Gastrocnemius medialis (tissue), 4 donors: ENCODE measurements at places on chromosomes 7 and 10. TPM values are rescaled to one million over a fixed set of nuclear protein-coding genes. Genes with fewer than 3 reads are reported as not detected.

DNA sequence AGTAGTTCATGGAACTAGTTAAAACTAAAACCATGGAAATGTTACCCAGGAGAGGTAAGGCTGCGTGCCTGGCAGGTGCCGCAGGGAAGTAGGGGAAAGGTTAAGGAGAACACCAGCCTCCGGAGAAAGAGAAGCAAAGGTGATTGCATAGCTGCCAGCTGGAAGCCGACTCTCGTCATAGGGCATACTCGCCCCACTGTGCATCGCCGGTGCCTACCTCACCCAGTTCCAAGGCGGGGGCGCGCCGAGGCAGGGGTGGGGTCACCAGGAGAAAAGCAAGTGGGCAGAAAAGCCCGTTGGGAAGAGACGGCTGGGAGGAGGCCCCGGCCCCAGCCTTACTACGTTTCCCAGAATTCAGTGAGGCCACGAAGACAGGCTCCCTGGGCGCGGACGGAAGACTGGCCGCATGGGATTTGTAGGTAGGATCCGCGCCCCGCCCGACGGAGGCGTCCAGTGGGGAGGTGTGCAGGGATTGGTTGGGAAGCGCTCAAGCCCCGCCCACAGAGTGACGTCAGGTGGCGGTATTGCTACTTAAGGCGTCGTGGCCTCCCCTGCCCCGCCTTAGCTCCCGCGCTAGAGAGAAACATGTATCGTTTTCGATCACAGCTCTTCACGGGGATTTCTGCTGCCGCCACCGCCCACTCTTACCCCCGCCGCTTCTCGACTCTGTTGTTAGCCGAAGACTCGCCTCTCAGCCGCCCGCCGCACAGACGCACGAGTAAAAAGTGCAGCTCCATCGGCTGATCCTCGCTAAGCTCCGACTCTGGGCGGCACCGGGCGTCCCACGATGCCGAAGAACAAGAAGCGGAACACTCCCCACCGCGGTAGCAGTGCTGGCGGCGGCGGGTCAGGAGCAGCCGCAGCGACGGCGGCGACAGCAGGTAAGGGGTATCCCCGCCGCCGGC, at the start of gene IFRD1:
Gene IFRD1, plus strand, starts transcription at position 559 of the 905 bp plus-strand sequence. Its CDS starts 229 bp downstream, at position 788.
- no peaks in the 10 kb centered on the region for H3K36me3 ChIP-seq
- peak; percentile 99 for DNase-seq
- H3K27ac ChIP-seq = peak within 1 kb of the TSS; percentile 98
- H3K27me3 ChIP-seq = no peaks in the 10 kb centered on the region
- peaks cover 48% of the 10 kb centered on the region for H3K4me1 ChIP-seq
- peak within 1 kb of the TSS; percentile 87 for H3K4me3 ChIP-seq

- H3K27me3 ChIP-seq = no peaks in the 10 kb centered on the region
- H3K4me1 ChIP-seq = no peaks in the 10 kb centered on the region
- no peak overlapping the region for H3K27ac ChIP-seq
- H3K36me3 ChIP-seq = no peaks in the 10 kb centered on the region
- no peak overlapping the region for H3K4me3 ChIP-seq
These were observed 197.4 kb upstream of the FOXP2 start for GRCh38 chr7:114217026-114217806.

The NPY4R2 gene
- not detected for total RNA-seq

DNA sequence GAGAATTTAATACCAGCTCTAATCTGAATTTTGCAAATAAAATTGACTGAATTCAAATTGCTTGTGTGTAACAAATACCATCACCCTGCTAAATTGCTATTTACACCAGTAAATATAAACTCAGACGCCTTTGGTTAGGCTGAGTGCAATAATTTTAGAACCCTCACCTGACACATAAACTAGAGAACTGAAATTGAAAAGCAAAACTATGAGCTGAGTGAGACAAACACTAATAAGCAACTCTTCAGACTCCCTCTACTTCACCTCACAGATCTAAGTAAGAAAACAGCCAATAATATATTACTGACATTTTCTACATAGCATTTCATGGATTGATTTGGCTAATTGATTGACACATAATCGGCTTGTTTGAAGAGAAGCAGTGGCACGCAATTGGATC, 621.2 kb downstream of the REEP3 start:
- DNase-seq = no peak
- H3K36me3 ChIP-seq = no peaks in the 10 kb centered on the region
- H3K27ac ChIP-seq = no peak overlapping the region
- no peak overlapping the region for H3K4me3 ChIP-seq
- H3K4me1 ChIP-seq = no peaks in the 10 kb centered on the region
- no peaks in the 10 kb centered on the region for H3K27me3 ChIP-seq

- no peak overlapping the region for H3K4me3 ChIP-seq
- no peaks in the 10 kb centered on the region for H3K36me3 ChIP-seq
- no peak for DNase-seq
- no peaks in the 10 kb centered on the region for H3K4me1 ChIP-seq
These were observed 114.9 kb downstream of the OAT start for GRCh38 chr10:124303662-124304418.

The VAX1 gene
- total RNA-seq = not detected

The PTN gene
- 0.87 TPM for total RNA-seq

- H3K4me3 ChIP-seq = no peak overlapping the region
- no peak for DNase-seq
- no peaks in the 10 kb centered on the region for H3K36me3 ChIP-seq
- peak overlapping the region; percentile 20 for H3K27ac ChIP-seq
- H3K4me1 ChIP-seq = peaks cover 33% of the 10 kb centered on the region
These were observed 80.2 kb downstream of the RNF216 start for GRCh38 chr7:5701085-5701914.

DNA sequence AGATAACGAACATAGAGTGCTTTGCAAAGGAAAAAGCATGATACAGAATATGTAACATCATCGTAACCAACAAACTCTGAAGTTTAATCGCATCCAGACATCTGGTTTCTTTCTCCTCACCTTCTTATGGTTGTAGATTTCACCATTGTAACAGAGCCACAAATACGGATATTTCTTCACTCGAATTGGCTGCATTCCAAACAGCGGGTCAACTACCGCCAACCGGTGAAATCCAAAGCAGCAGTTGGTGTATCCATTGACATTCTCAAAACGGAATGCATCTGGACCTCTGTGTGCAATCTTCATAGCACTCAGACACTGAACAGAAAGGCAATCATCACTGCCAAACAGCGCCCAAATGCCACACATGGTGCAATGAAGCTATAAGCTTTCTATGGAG, 3.4 kb downstream of the ASNS start:
- H3K27me3 ChIP-seq = no peaks in the 10 kb centered on the region
- H3K36me3 ChIP-seq = no peaks in the 10 kb centered on the region
- no peak overlapping the region for H3K4me3 ChIP-seq
- no peak for DNase-seq

- H3K27me3 ChIP-seq = no peaks in the 10 kb centered on the region
- peak overlapping the region; percentile 54 for H3K27ac ChIP-seq
- H3K4me1 ChIP-seq = peaks cover 36% of the 10 kb centered on the region
- no peak overlapping the region for H3K4me3 ChIP-seq
- peak; percentile 26 for DNase-seq
- H3K36me3 ChIP-seq = no peaks in the 10 kb centered on the region
These were observed 44.0 kb downstream of the CREB3L2 start for GRCh38 chr7:137957887-137958286.

The UTF1 gene
- total RNA-seq = not detected

- no peaks in the 10 kb centered on the region for H3K36me3 ChIP-seq
- H3K4me1 ChIP-seq = no peaks in the 10 kb centered on the region
- H3K4me3 ChIP-seq = no peak overlapping the region
- no peak overlapping the region for H3K27ac ChIP-seq
- no peaks in the 10 kb centered on the region for H3K27me3 ChIP-seq
These were observed 361.0 kb downstream of the FRMD4A start for GRCh38 chr10:13969792-13970140.

GRCh38 chr7:123209786-123210185, 10.0 kb upstream of the SLC13A1 start:
- H3K27me3 ChIP-seq = no peaks in the 10 kb centered on the region
- no peak overlapping the region for H3K4me3 ChIP-seq
- H3K27ac ChIP-seq = no peak overlapping the region
- DNase-seq = no peak
- no peaks in the 10 kb centered on the region for H3K4me1 ChIP-seq

- no peaks in the 10 kb centered on the region for H3K4me1 ChIP-seq
- no peak overlapping the region for H3K4me3 ChIP-seq
- no peaks in the 10 kb centered on the region for H3K36me3 ChIP-seq
- no peak overlapping the region for H3K27ac ChIP-seq
- H3K27me3 ChIP-seq = no peaks in the 10 kb centered on the region
- no peak for DNase-seq
These were observed 35.3 kb upstream of the SEMA3C start for GRCh38 chr7:80954191-80954590.

DNA sequence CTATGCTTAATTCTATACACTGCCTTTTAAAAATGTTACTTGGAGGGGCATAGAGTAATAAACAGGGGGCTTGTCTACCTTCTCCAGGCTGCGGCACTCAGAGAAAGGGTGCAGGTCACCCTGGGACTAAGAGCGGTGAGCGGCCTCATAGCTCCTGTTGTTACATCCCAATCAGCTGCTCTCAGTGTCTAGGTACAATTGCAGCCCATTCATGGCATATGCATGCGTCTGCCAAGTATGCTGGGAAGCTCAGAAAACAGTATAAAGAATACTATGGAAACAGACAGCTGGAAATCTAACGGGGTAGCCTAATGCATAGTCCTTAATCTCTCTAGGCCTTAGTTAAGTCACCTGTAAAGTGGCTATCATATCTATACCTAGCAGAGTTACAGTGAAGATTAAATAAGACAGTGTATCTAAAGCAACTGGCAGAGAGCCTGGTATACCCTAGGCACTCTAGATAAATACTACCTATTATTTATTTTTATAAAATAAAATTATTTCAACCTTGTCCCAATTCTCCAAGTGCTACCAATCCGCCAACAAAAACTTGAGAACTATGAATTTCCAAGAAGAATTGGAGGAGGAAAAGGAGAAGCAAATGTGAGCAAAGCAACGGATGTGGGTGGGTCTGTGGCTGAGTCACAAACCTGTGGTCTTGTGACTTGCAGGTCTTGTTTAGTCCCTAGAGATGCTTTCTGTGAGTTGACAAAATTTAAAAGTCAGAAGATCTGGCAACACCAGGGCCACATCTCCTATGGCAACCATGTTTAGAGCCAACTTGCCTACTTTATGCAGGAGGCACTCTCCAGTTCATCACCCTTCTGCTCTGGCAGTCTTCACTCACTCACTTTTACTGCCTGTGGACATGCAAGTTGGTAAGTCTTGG, 183.0 kb downstream of the RAPGEF5 start:
- no peaks in the 10 kb centered on the region for H3K4me1 ChIP-seq
- no peaks in the 10 kb centered on the region for H3K27me3 ChIP-seq
- no peak overlapping the region for H3K27ac ChIP-seq
- H3K4me3 ChIP-seq = no peak overlapping the region
- no peak for DNase-seq

The PLAC9 gene
- 16.1 TPM for total RNA-seq

- H3K27ac ChIP-seq = no peak overlapping the region
- DNase-seq = no peak
- H3K4me1 ChIP-seq = no peaks in the 10 kb centered on the region
- H3K36me3 ChIP-seq = no peaks in the 10 kb centered on the region
These were observed 55.4 kb upstream of the RAB11FIP2 start for GRCh38 chr10:118102121-118102520.

DNA sequence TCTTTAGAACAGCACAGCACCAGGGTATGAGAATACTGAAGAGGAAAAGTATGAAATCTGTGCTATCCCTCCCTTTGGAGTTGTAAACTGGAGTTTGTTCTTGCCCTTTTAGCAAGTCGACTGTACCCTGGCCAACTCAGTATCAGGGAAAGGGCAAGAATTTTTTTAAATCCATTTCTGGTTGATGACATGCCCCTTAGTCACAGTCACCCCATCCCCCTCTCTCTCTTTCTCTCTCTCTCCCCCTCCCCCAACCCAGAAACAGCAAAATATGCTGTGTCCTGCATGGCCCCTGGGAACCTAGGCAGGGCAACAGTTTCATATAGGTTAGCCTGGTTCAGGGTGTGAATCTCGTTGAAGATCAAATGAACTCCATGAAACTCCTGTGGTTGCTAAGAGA, 177.7 kb upstream of the ADO start:
- H3K4me3 ChIP-seq = no peak overlapping the region
- H3K36me3 ChIP-seq = no peaks in the 10 kb centered on the region
- no peaks in the 10 kb centered on the region for H3K4me1 ChIP-seq
- DNase-seq = no peak

DNA sequence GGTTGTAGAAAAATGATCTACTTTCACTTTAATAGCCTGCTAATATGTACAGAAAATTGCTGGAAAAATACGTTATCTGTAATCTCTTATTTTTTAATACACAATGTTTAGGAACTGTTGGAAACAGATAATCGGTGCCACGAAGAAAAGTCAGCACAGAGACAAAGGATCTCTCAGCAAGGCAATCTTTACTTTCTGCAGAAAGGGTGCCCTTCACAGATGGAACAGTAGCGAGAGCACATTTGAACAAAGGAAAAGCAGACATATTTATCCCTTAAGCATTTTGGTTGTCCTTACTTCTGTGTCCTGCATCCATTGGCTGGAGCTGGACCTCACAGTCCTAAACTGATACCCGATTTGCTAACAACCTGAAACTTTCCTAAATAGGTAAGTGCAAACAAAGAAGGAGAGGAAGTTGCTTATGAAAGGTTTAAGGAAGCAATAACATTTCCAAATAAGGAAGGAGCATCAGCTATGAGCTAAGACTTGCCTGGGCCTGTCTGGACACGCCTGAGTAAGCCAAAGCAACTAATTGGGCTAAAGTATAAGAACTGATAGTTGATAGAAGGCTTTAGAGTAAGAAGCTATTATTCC, 640.0 kb downstream of the SH2D4B start:
- no peaks in the 10 kb centered on the region for H3K27me3 ChIP-seq
- H3K27ac ChIP-seq = no peak overlapping the region
- DNase-seq = no peak
- no peaks in the 10 kb centered on the region for H3K36me3 ChIP-seq
- H3K4me3 ChIP-seq = no peak overlapping the region
- no peaks in the 10 kb centered on the region for H3K4me1 ChIP-seq

- no peak overlapping the region for H3K4me3 ChIP-seq
- no peaks in the 10 kb centered on the region for H3K27me3 ChIP-seq
- no peak for DNase-seq
- H3K36me3 ChIP-seq = peaks cover 28% of the 10 kb centered on the region
These were observed 233.0 kb upstream of the MKLN1 start for GRCh38 chr7:131094685-131095084.

DNA sequence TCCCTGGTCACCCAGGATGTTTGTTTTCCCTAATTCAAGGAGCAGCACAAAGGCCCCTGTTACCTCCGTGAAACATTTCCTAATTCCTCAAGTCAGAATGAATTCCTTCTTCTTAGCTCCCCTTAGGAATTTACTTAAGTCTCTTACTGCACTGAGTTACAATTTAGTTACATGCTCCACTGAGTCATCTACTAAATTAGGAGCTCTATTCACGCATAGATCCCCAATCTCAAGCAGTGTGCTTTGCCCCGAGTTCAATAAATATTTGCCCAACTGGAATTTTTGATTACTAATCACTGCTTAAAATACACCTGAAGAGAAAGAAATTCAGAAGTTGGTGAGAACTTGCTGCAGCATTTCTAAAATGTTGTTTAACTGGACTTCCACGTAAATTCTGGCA, 329.4 kb upstream of the MYO3A start:
- no peak overlapping the region for H3K4me3 ChIP-seq
- no peaks in the 10 kb centered on the region for H3K27me3 ChIP-seq
- no peaks in the 10 kb centered on the region for H3K4me1 ChIP-seq
- H3K36me3 ChIP-seq = no peaks in the 10 kb centered on the region
- DNase-seq = no peak

GRCh38 chr10:15526754-15527153, 155.7 kb upstream of the FAM171A1 start:
- H3K27me3 ChIP-seq = no peaks in the 10 kb centered on the region
- no peaks in the 10 kb centered on the region for H3K4me1 ChIP-seq
- DNase-seq = no peak
- no peak overlapping the region for H3K27ac ChIP-seq
- H3K36me3 ChIP-seq = no peaks in the 10 kb centered on the region
- no peak overlapping the region for H3K4me3 ChIP-seq

The LIPF gene
- total RNA-seq = not detected
